Fibroblast of the aortic adventitia (primary cell): ENCODE measurements at places on chromosomes 5 and 9. TPM values are rescaled to one million over a fixed set of nuclear protein-coding genes. Genes with fewer than 3 reads are reported as not detected.
A peak's percentile ranks its signal among the peaks of the same experiment; 100 is the strongest.

The RNF224 gene
- 0.09 TPM in 1 of 2 replicates, not detected in the other for total RNA-seq

- no peak for DNase-seq
Measured at GRCh38 chr5:115470921-115471320, 73.7 kb downstream of the FEM1C start.

The KLF4 gene
- 16.8 and 43.9 TPM in 2 replicates for total RNA-seq

DNA sequence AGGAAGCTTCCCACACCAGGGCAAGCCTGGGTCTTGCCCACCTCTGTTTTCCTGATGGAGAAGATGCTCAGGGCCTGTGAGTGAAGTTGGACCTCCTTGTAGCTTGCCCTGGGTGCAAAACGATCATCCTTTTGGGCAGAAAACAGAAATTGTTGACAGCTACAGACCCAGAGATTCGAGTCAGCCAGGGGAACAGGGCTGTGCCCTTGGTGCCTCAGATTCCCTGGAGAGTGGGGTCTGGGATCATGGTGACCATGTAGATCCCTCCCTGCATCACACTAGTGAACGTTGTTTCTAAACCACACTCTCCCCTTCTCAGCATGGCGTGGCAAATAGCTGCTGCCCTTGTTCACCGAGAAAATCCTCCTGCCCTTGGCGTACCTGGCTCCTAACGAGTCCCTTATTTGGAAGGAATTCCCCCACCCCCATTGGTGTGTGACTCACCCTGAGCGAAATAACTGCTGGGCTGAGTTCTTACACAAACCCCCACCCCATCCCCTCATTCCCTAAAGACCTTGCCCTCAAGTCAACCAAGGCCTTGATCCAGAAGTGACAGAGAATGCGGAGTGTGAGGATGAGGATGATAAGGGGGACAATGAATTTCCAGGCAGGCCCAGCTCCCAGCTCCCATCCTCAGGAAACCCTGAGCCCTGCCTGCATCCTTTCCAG lies 1.1 kb upstream of the DCANP1 start:
- no peak for DNase-seq

GRCh38 chr5:111511174-111511830 lies 1.0 kb downstream of the STARD4 start:
- DNase-seq, result peak; percentile 52

GRCh38 chr5:148569948-148570347 lies 84.4 kb downstream of the HTR4 start:
- DNase-seq, result no peak

GRCh38 chr5:109812698-109813097 lies 123.0 kb downstream of the MAN2A1 start:
- no peak for DNase-seq

The NUTM2F gene
- total RNA-seq, result not detected in 2 replicates

DNA sequence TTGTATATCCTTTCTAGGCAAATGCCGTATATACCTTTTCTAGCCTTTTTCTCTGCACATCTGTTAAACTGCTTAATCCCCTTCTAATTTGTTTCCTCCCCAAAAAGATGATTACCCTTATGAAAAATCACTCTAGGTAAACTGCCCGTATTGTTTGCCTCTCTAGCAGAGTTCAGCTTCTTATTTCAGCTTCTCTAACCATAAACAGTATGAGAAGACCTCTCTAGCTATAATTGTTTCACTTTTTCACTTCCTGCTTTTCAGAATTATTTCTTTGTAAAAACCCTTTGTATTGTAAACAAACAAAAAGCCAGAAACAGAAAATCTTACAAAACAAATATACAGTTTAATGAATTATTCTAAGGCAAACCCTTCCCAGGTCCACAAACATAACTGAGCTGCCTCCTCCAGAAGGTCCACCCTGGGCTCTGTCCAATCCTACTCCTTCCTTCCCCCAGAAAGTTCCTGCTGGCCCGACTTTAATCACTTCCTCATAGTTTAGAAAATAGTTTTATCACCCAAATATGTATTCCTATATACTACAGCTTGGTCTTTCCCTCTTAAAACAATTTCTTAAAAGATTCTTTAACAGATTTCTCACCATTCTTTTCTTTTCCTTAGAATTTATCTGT lies 158.1 kb downstream of the FGF1 start:
- no peak for DNase-seq

DNA sequence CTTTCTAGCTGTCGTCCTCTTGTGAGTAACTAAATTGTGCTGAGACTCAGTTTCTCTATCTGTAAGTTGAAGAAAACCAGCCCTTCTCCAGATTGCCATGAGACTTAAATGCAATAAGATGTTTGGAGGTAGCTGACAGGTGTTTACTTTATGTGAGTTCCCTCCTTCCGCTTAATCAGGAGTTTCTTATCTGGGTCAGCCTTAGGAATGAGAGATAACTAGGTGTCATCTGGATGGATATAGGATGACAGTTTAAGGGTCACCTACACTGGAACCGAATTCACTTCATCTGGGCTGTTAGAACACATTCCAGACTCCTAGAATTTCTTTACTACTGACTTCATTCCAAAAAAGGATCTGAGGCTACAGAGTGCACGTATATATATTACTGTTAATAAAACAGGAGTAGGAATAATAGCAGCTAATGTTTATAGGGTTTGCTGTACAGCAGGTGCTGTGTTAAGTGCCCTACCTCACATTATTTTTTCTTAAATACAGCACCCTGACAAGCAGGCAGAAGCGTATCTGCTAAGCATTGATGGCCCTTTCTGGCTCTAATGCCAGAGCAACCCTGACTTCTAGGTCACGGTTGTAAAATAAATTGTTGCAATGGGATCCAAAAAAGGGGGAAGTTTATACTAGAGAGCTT lies 30.0 kb upstream of the CPEB4 start:
- DNase-seq, result no peak

DNA sequence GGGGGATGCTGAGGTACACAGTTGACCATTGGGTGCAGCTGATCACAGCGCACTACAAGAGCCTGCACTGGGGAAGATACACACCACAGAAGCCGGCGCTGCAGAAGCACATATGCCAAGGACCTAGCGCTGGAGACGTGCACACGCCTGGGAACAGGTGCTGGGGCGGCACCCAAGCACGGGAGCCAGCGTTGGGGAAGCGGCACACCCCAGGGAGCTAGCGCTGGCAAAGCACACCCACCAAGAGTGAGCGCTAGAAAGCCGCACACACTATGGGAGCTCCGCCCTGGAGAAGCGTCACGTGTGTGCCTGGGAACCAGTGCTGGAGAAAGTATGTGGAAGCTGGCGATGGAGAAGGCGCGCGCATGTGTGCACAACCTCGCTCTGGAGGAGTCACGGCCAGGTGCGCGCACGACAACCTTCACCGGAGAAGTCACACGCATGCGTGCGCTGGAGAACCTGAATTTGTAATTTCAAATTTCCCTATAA lies 4.5 kb downstream of the FANCC start:
- DNase-seq, result peak; percentile 58

The CARD19 gene
- 12.4 and 38.9 TPM in 2 replicates for total RNA-seq

The CAMK2A gene
- 0.09 TPM in 1 of 2 replicates, not detected in the other for total RNA-seq

DNA sequence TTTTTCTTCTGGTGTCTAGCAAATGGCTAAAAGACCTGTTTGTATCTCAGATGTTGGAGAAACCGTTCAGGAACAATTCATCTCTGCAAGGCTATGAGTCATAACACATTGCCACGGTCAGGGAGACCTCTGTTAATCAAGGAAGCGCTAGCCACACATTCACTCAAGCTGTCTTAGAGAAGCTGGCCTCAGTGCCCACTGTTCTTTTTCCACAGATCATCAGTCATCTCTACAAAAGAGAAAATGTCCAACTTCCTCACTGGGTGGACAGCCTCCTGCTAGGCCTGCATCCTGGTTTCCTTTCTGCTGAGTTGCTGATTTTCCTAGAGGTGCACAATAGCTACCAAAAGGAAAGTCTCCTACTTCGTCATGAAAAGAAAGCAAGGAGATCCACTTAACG lies 360.5 kb downstream of the BNC2 start:
- peak; percentile 80 for DNase-seq

GRCh38 chr5:133253671-133254070 lies 201.9 kb downstream of the HSPA4 start:
- DNase-seq, result no peak

GRCh38 chr9:127178686-127179632 lies 56.5 kb upstream of the ANGPTL2 start:
- DNase-seq, result no peak

The FOXD4L3 gene
- total RNA-seq, result 0.09 TPM in 1 of 2 replicates, not detected in the other

GRCh38 chr5:5751498-5751897 lies 329.0 kb downstream of the ICE1 start:
- DNase-seq, result no peak

GRCh38 chr9:19630760-19631159 lies 158.1 kb downstream of the SLC24A2 start:
- no peak for DNase-seq

DNA sequence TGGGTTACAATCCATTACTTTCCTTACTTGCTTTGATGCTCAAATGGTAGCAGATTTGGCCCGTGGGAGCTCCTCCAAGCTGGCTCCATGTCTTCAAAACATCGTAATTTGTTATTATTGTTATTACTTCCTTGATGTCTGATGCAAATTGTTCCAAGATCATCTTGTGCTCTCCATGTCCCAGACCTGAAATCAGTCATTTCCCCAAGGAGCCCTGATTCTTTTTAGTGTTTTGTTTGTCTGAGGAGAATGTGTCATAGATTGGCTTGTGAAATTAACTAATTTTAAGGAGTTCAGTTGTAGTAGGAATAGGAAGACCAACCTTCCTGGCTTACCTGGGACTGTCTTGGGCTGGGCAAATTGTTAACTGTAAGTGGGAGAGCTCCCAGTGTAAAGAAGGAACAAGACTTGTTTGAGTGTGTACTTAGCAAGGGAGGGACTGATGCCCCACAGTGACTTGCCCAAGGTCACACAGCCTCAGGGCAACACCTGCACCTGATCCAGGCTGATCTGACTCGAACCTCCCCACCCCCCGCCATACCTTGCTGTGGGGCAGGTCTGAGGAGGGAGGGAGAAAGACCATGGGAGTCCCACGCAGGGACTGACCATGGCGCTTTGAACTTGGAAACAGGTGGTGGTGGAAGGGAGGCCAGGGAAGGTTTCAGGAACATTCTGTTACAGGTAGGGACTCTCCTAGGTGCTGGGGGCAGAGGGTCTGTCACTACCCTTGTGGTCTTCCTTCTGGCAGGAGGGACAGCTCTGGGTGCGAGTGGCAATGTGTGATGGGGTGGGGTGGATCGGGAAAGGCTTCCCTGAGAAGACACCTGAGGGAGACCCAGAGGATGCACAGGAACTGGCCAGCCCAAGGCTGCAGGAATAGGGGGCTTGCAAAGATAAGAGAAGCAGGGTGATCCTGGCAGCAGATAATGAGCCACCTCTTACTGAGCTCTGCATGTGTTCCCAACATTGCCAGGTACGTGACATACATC lies 2.7 kb upstream of the BICD2 start:
- DNase-seq, result no peak

The SPINK13 gene
- total RNA-seq, result not detected in 2 replicates

The PIK3R1 gene
- 45.1 and 281 TPM in 2 replicates for total RNA-seq

GRCh38 chr5:14202462-14202861 lies 59.3 kb downstream of the TRIO start:
- no peak for DNase-seq

GRCh38 chr5:33608344-33609041 lies 167.7 kb downstream of the TARS1 start:
- DNase-seq, result peak; percentile 7

The SMIM3 gene
- total RNA-seq, result 15.0 and 61.8 TPM in 2 replicates

The ABO gene
- total RNA-seq, result not detected in 2 replicates

The QRFP gene
- total RNA-seq, result not detected in 2 replicates

The DROSHA gene
- total RNA-seq, result 55.8 and 63.5 TPM in 2 replicates

- DNase-seq, result no peak
Measured at GRCh38 chr5:57398413-57399093, 84.1 kb downstream of the ACTBL2 start.

GRCh38 chr9:82404881-82405280 lies 416.3 kb downstream of the SPATA31D1 start:
- DNase-seq, result peak; percentile 72

The RNF183 gene
- total RNA-seq, result not detected in 2 replicates

The SLC4A9 gene
- total RNA-seq, result not detected in 2 replicates

DNA sequence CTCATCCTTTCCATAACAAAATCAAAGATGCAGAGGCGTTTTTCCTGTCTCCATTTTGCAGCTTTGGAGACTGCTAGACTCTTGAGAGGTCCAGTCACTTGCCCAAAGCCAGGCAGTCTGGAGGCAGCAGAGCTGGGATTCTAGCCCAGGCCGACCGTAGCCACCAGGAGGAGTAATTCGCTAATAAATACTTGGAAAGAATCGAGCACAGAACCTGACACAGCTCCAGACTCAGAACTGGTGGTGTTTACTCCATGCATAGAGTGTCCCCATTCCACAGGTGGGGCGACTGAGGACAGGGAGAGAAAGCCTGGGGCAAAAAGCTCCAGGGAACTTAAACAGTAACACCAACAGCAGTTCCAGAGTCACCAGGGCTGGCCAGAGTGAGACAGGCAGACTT lies 10.7 kb upstream of the CERCAM start:
- DNase-seq, result peak; percentile 53

DNA sequence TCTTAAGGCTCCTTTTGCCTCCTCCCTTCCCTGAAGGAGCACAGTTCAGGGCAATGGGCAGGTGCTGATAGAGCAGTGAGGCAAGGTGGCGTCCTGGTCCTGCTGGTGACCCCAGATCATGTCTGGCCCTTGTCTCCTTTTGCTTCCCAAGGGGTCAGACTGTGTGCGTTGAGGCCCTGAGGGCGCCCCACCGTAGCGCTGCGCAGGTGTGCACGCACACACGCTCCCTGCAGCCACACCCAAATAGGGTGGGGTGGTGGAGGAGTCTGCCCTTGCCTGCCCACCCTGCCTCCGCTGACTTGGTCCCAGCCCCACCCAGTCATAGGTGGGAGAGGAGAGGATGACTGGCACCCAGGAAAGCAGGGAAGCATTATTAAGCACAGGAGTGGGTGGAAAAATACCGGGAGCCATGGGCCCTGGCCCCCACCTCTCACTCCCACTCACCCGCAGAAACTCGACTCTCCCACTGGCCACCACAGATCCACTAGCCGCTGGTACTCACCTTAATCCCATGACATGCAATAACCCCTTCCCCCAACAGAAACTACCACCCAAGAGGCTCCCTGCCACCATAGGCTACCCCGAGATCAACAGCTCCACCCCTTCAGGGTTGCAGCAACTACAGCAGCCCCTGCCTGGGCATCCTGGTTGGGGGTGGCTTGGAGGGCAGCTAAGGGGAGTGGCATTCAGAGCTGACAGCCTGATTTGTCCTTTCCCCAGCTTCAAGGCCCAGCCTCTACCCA lies 16.7 kb downstream of the PDLIM4 start:
- DNase-seq, result no peak

DNA sequence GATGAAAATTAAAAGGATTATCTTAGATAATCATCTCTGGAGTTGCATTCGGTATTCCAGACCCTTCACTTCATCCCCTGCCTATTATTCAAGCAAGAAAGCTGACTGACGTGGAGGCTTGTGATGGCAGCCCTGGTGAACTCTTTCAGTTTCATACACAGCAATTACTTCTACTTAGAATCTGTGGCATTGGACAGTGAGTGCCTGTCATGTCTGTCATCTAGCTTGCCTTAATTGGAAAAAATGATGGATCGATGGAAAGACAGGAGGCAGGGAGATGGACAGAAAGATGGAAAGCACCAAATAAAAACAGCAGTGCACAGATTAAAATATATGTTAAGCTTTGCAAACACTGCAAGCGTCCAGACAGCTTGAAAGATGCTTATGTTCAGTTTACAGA lies 1371.0 kb upstream of the CDH6 start:
- no peak for DNase-seq
